CD8-positive, alpha-beta memory T cell (primary cell): ENCODE measurements at places on chromosomes 2 and 18. TPM values are rescaled to one million over a fixed set of nuclear protein-coding genes. Genes with fewer than 3 reads are reported as not detected.

GRCh38 chr2:212427638-212428037, 111.0 kb downstream of the ERBB4 start:
- no peak for DNase-seq

The MYO5B gene
- total RNA-seq = 0.07 TPM

The CEP76 gene
- 15.5 TPM for total RNA-seq

The BOLL gene
- total RNA-seq = not detected

The UPP2 gene
- not detected for total RNA-seq

DNA sequence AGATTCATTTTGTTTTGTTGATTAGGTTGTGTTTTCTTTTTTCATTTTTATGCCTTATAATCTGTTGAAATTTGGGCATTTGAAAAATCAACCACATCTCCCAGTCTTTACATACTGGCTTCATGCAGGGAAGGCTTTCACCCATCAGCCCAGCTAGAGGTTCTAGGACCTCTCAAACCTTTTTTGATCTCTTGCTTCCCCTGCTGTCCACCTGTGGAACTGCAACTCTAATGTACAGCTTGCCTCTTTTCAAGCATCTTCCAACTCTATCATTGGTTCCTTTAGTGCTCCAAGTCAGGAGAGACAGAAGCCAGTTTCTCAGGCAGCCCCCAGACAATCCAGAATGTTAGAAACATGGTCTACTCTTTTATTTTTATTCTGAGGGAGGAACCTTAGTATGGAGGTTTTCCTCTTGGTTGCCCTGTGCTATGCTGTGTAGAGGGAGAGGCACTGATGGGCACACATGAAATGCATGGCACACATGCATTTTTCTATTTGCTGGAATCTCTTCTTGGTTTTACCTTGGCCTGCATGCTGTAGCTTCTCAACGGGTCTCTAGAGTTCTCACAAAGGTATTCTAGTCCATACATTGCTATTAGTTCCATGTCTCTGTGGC, 107.2 kb upstream of the L3MBTL4 start:
- DNase-seq = no peak

DNA sequence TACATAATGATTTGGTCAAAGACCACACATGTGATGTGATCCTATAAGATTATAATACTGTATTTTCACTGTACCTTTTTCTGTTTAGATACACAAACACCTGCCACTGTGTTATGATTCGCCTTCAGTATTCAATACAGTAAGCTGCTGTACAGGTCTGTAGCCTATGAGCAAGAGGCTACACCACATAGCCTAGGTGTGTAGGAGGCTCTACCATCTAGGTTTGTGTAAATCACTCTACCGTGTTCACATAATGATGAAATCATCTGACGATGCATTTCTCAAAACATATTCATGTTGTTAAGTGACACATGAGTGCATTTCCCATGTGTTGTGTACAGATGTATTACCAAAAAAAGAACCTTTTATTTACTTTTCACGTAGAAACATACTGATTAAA, 74.5 kb downstream of the USP40 start:
- DNase-seq = no peak

- no peak for DNase-seq
Measured at GRCh38 chr2:234324116-234324515, 172.8 kb downstream of the ARL4C start.

DNA sequence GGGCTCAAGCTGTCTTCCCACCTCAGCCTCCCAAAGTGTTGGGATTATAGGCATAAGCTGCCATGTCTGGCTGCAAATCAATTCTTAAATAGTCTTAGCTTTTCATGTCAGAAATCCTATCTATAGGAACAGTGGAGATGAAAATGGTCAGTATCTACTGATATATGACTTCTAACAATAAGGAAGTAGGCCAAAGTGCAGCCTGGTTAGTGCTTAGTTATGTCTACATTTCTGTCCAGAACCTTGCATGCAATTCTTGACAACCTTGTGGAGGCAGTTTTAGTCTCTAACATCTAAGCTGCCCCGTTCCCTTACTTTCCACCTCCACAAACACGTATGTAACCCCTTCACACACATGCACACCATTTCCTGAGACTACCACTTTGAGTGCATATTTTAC, 169.2 kb upstream of the SPATS2L start:
- DNase-seq = no peak

The ANKRD30BL gene
- not detected for total RNA-seq

DNA sequence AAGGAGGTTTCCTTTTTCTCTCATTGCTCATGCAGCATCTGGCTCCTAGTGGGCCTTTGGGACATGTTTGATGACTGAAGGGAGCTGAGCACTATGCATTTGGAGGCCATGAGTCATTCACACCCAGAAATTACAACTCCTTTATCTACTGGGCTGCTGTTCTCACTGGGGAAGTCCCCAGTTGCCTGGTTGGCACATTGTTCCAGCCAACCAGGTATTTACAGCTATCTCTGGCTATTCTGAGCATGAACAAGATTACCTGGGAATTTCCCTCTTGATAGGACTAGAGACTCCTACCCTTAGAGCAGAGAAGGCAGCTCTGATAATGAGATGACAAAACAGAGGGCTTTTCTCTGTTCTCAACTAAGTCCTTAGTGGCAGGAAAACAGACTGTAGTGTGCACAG, 206.5 kb downstream of the SETBP1 start:
- no peak for DNase-seq

DNA sequence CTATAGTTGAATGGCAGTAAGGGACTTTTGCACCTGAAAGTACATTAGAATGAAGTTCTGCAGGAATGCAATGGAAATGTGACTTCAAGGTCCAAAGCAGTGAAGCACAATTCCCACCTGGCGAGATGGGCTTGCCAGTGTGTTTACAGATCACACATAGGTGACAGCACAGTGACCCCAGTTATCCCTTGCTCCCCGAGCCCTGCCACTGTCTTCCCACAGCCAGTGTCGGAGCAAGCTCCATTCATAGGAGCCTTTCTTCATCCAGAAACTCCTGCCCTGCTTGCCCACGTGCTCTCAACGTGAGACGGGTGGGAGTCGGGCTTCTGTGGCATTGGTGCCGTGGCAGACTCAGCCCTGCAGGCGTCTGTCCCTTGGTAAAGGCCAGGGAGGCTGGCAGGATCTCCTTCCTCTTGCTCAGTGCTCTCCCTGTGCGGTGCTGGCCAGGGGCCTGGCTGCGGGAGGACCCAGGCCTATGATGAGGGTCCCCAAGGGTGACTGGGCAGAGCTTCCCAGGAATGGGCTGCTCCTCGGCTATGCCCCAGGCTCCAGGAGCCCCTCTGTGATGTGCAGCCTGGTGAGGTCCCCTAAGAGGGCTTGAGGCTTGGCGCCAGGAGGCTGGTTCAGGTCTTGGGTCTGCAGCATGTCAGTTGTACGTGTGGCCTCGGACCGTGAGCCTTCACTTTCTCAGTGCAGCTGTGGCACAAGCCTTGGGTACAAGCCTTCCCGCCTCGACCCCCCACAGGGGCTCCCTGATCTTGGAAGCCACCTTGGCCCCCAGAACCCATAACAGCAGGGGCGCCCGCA, 40.2 kb downstream of the SNED1 start:
- DNase-seq = no peak

GRCh38 chr2:43636621-43637020, 439 bp upstream of the PLEKHH2 start:
- DNase-seq = no peak
